A549 treated with Hydrocortisone at 1 μM for 4 hours (cell line): ENCODE measurements at places on chromosomes 12 and 14. TPM values are rescaled to one million over a fixed set of nuclear protein-coding genes. Genes with fewer than 3 reads are reported as not detected.

The NANOG gene
- total RNA-seq: not detected in 5 replicates

The CCDC38 gene
- total RNA-seq: 0.07 to 0.30 TPM (median 0.14 TPM) in 5 replicates

The SYT10 gene
- total RNA-seq: not detected in 5 replicates

The NEDD8 gene
- total RNA-seq: 411 to 486 TPM (median 455 TPM) in 5 replicates

The FOXA1 gene
- total RNA-seq: 5.1 to 6.7 TPM (median 6.2 TPM) in 5 replicates

The GPRC5D gene
- not detected in 5 replicates for total RNA-seq

The OTUB2 gene
- total RNA-seq: 2.7 to 3.9 TPM (median 3.0 TPM) in 5 replicates

The IAPP gene
- total RNA-seq: not detected in 5 replicates

The CCDC177 gene
- total RNA-seq: 0.02 to 0.06 TPM (median 0.04 TPM) in 4 of 5 replicates, not detected in the other

The ESR2 gene
- total RNA-seq: 0.06 to 0.15 TPM (median 0.09 TPM) in 5 replicates

The LRR1 gene
- 45.4 to 49.8 TPM (median 47.0 TPM) in 5 replicates for total RNA-seq

The FSCB gene
- not detected in 5 replicates for total RNA-seq

The NRIP2 gene
- total RNA-seq: not detected in 5 replicates

The KRT85 gene
- total RNA-seq: 0.05 TPM in 1 of 5 replicates, not detected in the others

The RFX4 gene
- 0.03 TPM in 1 of 5 replicates, not detected in the others for total RNA-seq

The PIWIL1 gene
- total RNA-seq: not detected in 5 replicates

The MYF6 gene
- not detected in 5 replicates for total RNA-seq

The PWP1 gene
- 89.2 to 104 TPM (median 95.5 TPM) in 5 replicates for total RNA-seq

The PYGL gene
- total RNA-seq: 129 to 181 TPM (median 155 TPM) in 5 replicates

The GPX2 gene
- total RNA-seq: 152 to 304 TPM (median 192 TPM) in 5 replicates

The CLEC4C gene
- total RNA-seq: not detected in 5 replicates

The SIRT4 gene
- 0.67 to 1.1 TPM (median 0.90 TPM) in 5 replicates for total RNA-seq
